ENCODE measurements at places on chromosomes 5 and 9.

DNA sequence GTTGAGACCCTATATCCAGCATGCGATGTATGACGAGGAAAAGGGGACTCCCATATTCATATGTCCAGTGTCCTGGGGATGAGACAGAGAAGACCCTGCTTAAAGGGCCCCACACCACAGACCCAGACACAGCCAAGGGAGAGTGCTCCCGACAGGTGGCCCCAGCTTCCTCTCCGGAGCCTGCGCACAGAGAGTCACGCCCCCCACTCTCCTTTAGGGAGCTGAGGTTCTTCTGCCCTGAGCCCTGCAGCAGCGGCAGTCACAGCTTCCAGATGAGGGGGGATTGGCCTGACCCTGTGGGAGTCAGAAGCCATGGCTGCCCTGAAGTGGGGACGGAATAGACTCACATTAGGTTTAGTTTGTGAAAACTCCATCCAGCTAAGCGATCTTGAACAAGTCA lies 17.1 kb downstream of the BTNL3 start:
- DNase-seq = no peak

GRCh38 chr5:143235423-143235822 lies 168.1 kb downstream of the NR3C1 start:
- no peak for DNase-seq

GRCh38 chr5:126052120-126052519 lies 371.1 kb upstream of the GRAMD2B start:
- DNase-seq = no peak

GRCh38 chr5:156326718-156327259 lies at the start of gene SGCD:
TSS of gene SGCD (plus strand) at chr5:156327164.
- DNase-seq = no peak

DNA sequence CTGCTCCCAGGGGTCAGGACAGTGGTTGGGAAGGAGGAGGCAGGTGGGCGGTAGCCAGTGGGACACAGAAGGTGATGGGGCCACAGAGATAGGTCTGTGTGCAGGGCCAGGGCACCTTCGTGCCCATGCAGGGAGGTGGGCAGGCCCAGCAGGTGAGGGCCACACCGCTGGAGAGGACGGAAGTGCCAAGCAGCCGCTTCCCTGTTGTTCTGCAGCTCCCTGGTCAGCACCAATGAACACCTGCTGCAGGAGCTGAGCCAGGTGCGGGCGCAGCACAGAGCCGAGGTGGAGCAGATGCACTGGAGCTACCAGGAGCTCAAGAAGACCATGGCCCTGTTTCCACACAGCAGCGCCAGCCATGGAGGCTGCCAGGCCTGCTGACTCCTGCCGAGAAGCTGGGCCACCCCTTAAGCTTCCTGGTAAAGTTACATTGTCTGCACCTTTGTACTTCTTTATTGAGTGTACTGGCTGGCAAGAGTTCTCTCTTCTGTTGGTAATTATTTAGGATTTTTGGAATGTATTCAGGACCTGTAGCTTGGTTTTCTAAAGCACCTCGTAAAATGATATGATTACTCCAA lies 40.3 kb downstream of the TPPP start:
- no peak for DNase-seq
